ENCODE measurements at places on chromosomes 13 and 19.

DNA sequence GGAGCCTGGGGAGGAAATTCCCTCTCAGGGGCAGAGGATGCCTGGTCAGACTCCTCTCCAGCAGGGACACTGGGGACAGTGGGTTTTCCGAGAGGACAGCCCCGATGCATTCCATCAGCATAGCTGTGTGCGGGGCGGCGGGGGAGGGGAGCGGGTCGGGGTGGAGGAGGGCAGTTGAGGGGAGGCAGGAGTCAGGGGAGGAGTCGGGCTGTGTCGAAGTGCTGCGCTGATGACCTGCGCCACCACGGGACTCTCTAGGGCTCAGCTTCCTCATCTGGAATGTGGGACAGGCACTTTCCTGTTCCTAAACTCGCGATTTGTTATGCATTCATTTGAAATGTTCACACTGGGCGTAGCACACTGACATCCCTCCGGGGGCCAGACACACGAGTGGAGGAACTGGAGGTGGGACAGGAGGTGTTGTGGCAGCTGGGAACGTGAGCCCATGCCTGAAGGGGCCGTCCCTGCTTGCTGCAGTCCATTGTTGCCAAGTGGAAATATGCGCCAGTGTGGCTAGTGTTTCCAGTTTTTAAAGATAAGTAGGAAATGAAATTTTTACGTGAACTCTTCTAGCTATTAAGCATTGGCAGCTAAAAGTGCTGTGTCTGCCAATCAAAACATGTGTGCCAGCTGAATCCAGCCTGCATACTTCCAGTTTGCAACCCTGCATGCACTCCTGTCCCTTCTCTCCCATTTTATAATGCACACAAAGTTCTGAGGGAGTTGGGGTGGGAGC lies 43.3 kb downstream of the FLT1 start:
- DNase-seq = no peak

- DNase-seq = no peak
These were observed 201.4 kb downstream of the OXGR1 start for GRCh38 chr13:96792736-96793403.

- no peak for DNase-seq
These were observed 517 bp downstream of the GTF2F1 start for GRCh38 chr19:6392221-6393073.

- no peak for DNase-seq
These were observed 3.1 kb downstream of the SHISA2 start for GRCh38 chr13:26048741-26049140.

GRCh38 chr19:24033963-24034342 lies 53.0 kb upstream of the ZNF254 start:
- DNase-seq = peak; percentile 18

- DNase-seq = no peak
These were observed 509.9 kb upstream of the GPC6 start for GRCh38 chr13:92716749-92717148.

GRCh38 chr13:103961784-103962183 lies 895.6 kb upstream of the SLC10A2 start:
- DNase-seq = no peak

Data from activated CD4-positive, alpha-beta T cell treated with anti-CD3 and anti-CD28 coated beads, Interleukin-2, amount 50 U/mL, for 1 hour (primary cell).